ENCODE measurements at places on chromosomes 5 and 9. TPM values are rescaled to one million over a fixed set of nuclear protein-coding genes. Genes with fewer than 3 reads are reported as not detected.

DNA sequence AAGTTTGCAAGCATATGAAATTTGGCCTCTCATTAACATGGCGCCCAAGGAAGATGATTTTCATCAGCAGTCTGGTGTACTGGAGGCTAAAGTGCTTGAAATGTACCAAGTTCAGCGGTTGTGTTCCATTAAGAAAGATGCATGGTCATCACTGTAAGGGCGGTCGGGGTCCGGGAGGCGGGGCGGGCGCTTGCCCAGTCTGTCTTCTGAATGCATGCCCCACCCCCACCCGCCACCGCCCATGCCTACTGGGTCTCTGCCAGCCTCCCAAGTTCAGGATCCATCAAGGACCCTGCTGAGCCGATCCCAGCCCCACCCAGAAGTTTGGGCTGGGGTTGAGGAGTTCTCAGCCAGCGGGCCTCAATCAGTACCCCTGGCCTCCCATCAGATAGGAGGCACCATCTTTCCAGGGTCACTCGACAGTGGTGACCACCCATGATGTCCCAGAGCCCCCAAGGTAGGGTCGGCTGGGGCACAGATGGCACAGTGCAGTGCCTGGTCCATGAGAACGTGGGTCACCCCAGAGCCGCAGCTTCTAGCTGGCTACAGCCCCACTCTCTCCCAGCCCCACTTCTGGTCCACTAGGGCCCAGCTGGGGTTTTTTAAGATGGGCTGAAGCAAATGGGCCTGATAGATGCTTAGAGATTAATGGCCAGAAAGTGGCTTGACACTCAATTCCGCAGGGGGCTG, 24.4 kb upstream of the PRDM12 start:
- DNase-seq: no peak

GRCh38 chr5:158289967-158290366, 431.0 kb upstream of the CLINT1 start:
- DNase-seq: no peak

- no peak for DNase-seq
Observed at GRCh38 chr5:180829726-180830125, 27.1 kb upstream of the MGAT1 start.

GRCh38 chr5:168254013-168254693, 37.3 kb upstream of the WWC1 start:
- no peak for DNase-seq

DNA sequence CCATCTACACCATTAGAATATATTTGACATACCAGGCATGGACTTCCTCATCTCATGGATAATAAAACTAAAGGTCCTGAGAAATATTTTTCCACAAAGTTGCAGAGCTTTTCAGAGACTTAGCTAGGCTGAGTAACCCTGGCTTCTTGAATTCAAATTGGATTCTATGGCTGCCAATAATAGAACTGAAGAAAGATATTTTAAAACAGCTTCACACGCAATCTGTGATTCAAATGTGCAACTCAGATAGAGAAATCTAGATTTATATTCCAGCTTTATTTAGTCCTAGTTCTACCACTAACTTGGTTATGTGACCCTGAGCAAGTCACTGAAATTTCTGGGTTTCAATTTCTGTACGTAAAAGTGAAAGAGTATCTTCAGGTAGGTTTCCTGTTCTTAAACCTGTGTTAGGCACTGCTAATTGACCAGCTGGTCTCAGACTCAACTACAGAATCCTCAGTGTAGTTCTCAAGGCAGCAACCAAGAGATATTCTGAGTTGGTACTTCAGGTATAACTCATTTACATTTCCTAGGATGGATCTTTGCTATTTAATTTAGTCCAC, 235.3 kb downstream of the GABRB2 start:
- no peak for DNase-seq

- DNase-seq: no peak
Observed at GRCh38 chr5:134018154-134018985, 13.6 kb upstream of the VDAC1 start.

- no peak for DNase-seq
Observed at GRCh38 chr9:87520172-87520683, 22.6 kb downstream of the DAPK1 start.

- DNase-seq: no peak
Observed at GRCh38 chr9:132672413-132672690, 2.1 kb downstream of the GTF3C4 start.

DNA sequence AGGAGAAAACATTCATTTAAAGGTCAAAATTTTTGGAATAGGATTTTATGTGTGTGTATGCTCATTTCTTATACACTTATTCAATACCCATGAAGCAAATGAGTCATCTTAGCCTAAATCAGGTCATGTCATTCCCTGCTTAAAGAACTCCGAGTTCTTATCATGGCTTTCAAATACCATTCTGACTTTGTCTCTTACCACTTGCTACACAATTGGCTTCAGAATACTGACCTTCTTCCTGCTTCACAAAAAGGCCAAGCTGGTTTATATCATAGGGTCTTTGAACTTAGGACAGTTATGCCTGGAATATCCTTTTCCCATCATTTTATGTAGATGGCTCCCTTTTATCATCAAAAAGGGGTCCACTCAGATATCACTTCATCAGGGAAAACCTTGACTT, 652.2 kb upstream of the WWC1 start:
- DNase-seq: no peak

DNA sequence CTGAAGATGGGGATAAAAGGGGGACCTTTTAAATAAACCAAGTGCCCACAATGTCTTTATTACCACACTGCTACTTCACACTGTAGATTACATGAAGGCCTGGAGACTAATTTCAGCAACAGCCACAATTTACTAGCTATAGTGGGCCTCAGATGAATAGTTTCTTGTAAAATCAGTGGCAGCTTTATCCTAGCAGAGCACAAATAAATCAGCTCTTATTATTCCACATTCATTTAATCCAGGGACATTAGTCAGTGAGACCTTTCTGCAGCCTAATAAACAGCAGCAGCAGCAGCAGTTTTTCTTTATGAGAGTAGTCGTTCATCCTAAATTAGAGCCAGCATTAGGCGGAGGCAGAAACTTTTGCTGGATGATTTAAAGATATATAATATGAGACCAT, 542.3 kb downstream of the PSAT1 start:
- DNase-seq: no peak

PCDHA13 gene
- not detected for total RNA-seq

ZCCHC9 gene
- 11.1 TPM for total RNA-seq

KIF27 gene
- total RNA-seq: 3.1 TPM

MIGA2 gene
- 29.2 TPM for total RNA-seq
